ENCODE measurements at places on chromosomes 1 and 21. TPM values are rescaled to one million over a fixed set of nuclear protein-coding genes. Genes with fewer than 3 reads are reported as not detected.

DNA sequence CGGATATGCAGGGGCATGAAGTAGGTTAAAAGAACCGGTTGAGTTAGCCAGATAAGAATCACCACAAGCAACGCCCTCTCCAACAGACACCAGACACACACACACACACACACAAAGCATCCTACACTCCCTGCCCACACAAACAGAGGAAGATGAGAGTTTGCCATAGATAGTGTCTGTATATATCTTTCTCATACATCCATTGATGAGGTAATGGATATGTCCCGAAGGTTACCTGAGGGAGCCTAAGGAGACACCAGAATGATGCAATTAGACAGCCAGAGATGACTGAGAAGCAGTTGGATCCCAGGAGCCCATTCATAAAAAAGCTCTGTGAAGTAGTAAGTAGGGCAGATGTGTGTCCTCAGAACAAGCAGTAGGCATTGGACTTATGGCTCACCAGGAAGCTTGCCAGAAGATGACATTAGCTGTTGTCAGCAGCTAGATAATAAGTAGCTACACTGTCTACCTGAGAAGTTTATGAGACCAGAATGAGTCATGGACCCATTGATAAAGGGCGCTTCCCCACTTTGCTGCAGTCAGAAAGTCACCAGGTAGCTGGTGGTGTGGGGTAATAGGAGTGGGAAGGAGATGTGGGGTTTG lies 247.0 kb downstream of the KCNT2 start:
- no peak overlapping the region for H3K27ac ChIP-seq
- H3K27me3 ChIP-seq: no peaks in the 10 kb centered on the region
- no peak for DNase-seq
- H3K4me3 ChIP-seq: no peak overlapping the region
- no peaks in the 10 kb centered on the region for H3K4me1 ChIP-seq

- DNase-seq: no peak
- no peaks in the 10 kb centered on the region for H3K36me3 ChIP-seq
- H3K27me3 ChIP-seq: peaks cover 5% of the 10 kb centered on the region
- no peak overlapping the region for H3K27ac ChIP-seq
These were observed 77.3 kb upstream of the KCNJ15 start for GRCh38 chr21:38179511-38179910.

- no peaks in the 10 kb centered on the region for H3K4me1 ChIP-seq
- peaks cover 9% of the 10 kb centered on the region for H3K36me3 ChIP-seq
- DNase-seq: no peak
- no peak overlapping the region for H3K27ac ChIP-seq
- H3K4me3 ChIP-seq: no peak overlapping the region
These were observed 15.7 kb upstream of the ATP13A2 start for GRCh38 chr1:17027403-17027802.

- no peaks in the 10 kb centered on the region for H3K36me3 ChIP-seq
- no peaks in the 10 kb centered on the region for H3K4me1 ChIP-seq
These were observed 232.6 kb downstream of the PCP4 start for GRCh38 chr21:40099809-40100208.

- no peak for DNase-seq
- H3K27me3 ChIP-seq: no peaks in the 10 kb centered on the region
- H3K36me3 ChIP-seq: peaks cover 6% of the 10 kb centered on the region
- peaks cover 4% of the 10 kb centered on the region for H3K4me1 ChIP-seq
- no peak overlapping the region for H3K27ac ChIP-seq
These were observed 61.6 kb downstream of the EDEM3 start for GRCh38 chr1:184693011-184693410.

- no peak overlapping the region for H3K4me3 ChIP-seq
- DNase-seq: no peak
- peaks cover 15% of the 10 kb centered on the region for H3K27me3 ChIP-seq
- no peak overlapping the region for H3K27ac ChIP-seq
- peaks cover 16% of the 10 kb centered on the region for H3K4me1 ChIP-seq
These were observed 2.4 kb upstream of the COL6A1 start for GRCh38 chr21:45979141-45979631.

DNA sequence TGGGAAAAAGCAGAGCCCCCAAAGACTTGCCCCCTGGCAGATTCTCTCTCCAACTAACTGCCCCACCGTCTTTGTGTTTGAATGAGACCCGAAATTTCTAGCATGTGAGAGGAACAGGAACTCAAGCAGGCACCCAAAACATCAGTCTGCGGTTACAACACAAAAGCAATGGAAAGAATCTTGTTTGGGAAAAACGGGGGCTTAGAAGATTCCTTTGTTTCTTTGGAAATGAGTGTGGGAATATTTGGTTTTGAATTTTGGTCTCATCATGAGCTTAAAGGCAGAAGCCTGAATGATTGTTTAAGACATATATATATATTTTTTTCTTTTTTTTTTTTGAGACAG lies 188.9 kb upstream of the TMEM51 start:
- H3K36me3 ChIP-seq: no peaks in the 10 kb centered on the region
- H3K4me3 ChIP-seq: no peak overlapping the region
- H3K4me1 ChIP-seq: peaks cover 9% of the 10 kb centered on the region
- no peak overlapping the region for H3K27ac ChIP-seq
- H3K27me3 ChIP-seq: no peaks in the 10 kb centered on the region
- DNase-seq: no peak

DNA sequence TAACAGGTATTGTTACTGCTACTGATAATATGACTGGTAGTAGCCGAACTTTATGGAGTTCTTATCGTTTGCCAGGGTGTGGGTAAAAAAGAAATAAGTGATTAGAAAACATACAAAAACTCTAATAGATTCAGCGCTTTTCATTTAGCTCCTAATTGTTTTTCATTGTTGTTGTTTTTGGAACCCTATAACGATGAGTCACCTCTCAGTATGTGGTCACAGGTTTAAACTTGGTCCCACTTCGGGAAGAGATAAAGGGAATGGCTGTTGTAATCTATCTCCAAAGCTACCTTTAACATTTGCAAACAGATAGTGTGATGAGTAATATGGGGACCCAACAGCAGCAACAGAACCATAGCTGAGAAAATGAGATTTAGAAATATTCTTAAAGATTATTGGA lies 62.7 kb upstream of the BCL10 start:
- no peak overlapping the region for H3K27ac ChIP-seq
- no peak for DNase-seq
- no peaks in the 10 kb centered on the region for H3K27me3 ChIP-seq
- peaks cover 7% of the 10 kb centered on the region for H3K4me1 ChIP-seq
- no peak overlapping the region for H3K4me3 ChIP-seq
- H3K36me3 ChIP-seq: peaks cover 1% of the 10 kb centered on the region

- peaks cover 5% of the 10 kb centered on the region for H3K4me1 ChIP-seq
- DNase-seq: no peak
- H3K36me3 ChIP-seq: peaks cover 17% of the 10 kb centered on the region
- H3K27ac ChIP-seq: peak overlapping the region; percentile 24
These were observed 17.4 kb downstream of the NDUFS5 start for GRCh38 chr1:39043513-39043912.

- H3K27me3 ChIP-seq: no peaks in the 10 kb centered on the region
- peaks cover 80% of the 10 kb centered on the region for H3K36me3 ChIP-seq
- DNase-seq: no peak
These were observed 9.6 kb downstream of the SMAP2 start for GRCh38 chr1:40383095-40383487.

GRCh38 chr1:8238141-8239038 lies 79.5 kb upstream of the SLC45A1 start:
- H3K4me3 ChIP-seq: no peak overlapping the region
- DNase-seq: no peak
- peaks cover 4% of the 10 kb centered on the region for H3K27me3 ChIP-seq
- H3K4me1 ChIP-seq: no peaks in the 10 kb centered on the region
- H3K36me3 ChIP-seq: no peaks in the 10 kb centered on the region

GRCh38 chr1:167227934-167228378 lies 7.3 kb downstream of the POU2F1 start:
- H3K27me3 ChIP-seq: no peaks in the 10 kb centered on the region
- no peak overlapping the region for H3K4me3 ChIP-seq
- peaks cover 49% of the 10 kb centered on the region for H3K4me1 ChIP-seq
- no peak for DNase-seq
- no peaks in the 10 kb centered on the region for H3K36me3 ChIP-seq

- H3K27me3 ChIP-seq: peaks cover 40% of the 10 kb centered on the region
- H3K27ac ChIP-seq: no peak within 1 kb of the TSS
- H3K36me3 ChIP-seq: no peaks in the 10 kb centered on the region
- no peak for DNase-seq
- no peak within 1 kb of the TSS for H3K4me3 ChIP-seq
These were observed at the start of gene BSND for GRCh38 chr1:54998677-54999076. Gene BSND (plus strand): TSS chr1:54998933. CDS start chr1:54999187, 254 bp downstream.

- no peaks in the 10 kb centered on the region for H3K4me1 ChIP-seq
- peaks cover 16% of the 10 kb centered on the region for H3K27me3 ChIP-seq
- H3K27ac ChIP-seq: no peak overlapping the region
- H3K36me3 ChIP-seq: no peaks in the 10 kb centered on the region
These were observed 5.8 kb downstream of the KIAA1614 start for GRCh38 chr1:180918519-180918918.

DNA sequence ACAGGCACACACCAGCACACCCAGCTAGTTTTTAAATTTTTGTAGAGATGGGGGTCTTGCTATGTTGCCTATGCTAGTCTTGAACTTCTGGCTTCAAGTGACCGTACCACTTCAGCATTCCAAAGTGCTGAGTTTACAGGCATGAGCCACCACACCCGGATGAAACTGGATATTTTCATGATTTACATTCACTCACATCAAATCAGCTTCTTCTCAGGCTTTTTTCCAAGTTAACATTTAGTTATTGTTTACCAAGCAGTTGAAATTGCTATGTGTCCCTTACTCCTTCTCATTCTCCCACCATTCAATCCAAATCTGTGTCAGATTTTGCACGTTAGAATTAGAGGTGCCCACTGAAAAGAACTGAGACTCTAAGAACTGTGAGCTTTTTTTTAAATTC lies 18.4 kb downstream of the RIT1 start:
- peaks cover 9% of the 10 kb centered on the region for H3K36me3 ChIP-seq
- no peak for DNase-seq
- no peaks in the 10 kb centered on the region for H3K27me3 ChIP-seq
- H3K27ac ChIP-seq: peak overlapping the region; percentile 71
- H3K4me1 ChIP-seq: peaks cover 15% of the 10 kb centered on the region

DNA sequence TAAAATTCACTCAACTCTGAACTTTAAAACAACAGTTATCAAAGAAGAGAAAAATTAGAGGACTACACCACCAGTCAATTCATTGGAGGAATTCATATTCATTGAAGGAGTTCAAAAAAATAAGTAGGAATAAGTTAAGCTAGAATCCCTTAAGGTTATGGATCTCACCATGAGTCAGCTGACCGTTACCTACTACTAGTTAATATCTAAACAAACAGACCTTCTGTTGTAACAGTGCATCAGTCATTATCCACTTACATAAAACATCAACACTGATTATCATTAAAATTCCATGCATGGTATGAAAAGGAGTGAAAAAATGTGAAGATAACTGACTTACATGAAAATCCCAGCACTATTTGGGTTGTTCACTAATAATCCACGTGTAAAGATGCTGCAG lies 44.9 kb downstream of the FOXJ3 start:
- H3K27me3 ChIP-seq: no peaks in the 10 kb centered on the region
- peaks cover 15% of the 10 kb centered on the region for H3K36me3 ChIP-seq
- no peak overlapping the region for H3K27ac ChIP-seq
- H3K4me1 ChIP-seq: peaks cover 15% of the 10 kb centered on the region
- no peak for DNase-seq

- no peak for DNase-seq
- H3K27me3 ChIP-seq: no peaks in the 10 kb centered on the region
- no peak overlapping the region for H3K4me3 ChIP-seq
- no peaks in the 10 kb centered on the region for H3K36me3 ChIP-seq
- no peaks in the 10 kb centered on the region for H3K4me1 ChIP-seq
These were observed 479.0 kb downstream of the PTBP2 start for GRCh38 chr1:97200595-97200994.

DNA sequence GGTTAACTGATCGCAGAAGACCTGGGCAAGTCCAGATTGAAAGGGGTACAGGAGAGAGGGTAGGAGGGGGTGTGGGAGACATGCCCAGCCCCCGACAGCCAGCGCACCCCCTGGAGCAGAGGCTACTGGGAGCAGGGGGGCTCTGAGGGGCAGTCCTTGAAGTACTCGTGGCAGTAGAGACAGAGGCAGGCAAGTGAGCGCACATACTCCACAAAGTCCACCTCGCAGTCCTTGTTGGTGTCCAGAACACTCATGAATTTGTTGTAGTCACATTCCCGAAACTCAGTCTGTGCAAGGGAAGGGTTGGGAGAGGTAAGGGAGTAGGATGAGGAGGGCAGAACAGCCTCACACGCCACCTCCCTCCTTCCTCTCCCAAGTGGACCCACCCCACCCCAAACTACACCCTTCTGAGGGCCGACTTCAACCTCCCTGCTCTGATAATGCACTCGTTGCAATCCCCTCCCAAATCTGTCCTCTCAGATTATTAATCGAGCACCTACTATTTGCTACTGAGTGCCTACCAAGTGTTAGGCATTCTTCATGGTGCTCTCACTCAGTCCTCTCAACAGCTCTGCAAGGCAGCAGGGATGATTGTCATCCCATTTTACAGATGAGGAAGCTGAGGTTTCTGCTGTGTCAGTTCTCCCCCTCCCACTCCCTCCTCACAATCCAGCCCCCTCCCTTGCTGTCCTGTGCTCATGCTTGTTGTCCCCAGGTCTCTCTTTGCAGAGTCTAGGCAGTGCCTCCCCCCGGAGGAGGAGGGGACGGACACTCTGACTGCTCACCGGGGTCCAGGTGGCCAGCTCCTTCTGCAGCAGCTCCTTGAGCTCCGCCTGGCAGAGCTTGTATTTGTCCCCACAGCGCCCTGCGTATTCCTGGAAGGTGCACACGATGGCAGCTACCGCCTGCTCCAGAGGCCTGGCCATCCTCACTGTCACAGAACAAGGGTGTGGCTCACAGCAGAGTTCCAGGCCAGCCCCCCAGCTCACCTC lies 1.2 kb downstream of the S100A3 start:
- no peaks in the 10 kb centered on the region for H3K27me3 ChIP-seq
- H3K36me3 ChIP-seq: no peaks in the 10 kb centered on the region
- no peak for DNase-seq
- peaks cover 49% of the 10 kb centered on the region for H3K4me1 ChIP-seq

DNA sequence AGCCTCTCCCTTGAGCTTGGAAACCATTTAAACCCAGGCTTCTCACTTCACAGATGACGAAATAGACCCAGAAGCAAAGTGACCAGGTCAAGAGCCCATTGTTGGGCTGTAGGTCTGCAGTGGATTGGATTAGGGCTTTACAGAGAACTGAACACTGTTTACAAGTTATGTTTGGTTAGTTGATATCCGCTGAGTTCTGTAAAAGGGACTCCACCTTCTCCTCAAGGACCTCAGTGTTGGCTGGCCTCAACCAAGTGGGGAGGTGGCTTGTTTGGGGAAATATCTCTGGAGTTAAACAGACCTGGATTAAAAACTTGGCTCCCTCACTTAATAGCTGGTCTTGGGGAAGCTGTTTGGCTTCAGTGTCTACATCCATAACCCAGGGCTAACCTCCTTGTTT lies 88.1 kb downstream of the UCK2 start:
- no peaks in the 10 kb centered on the region for H3K4me1 ChIP-seq
- no peaks in the 10 kb centered on the region for H3K27me3 ChIP-seq
- no peak overlapping the region for H3K27ac ChIP-seq
- no peak for DNase-seq

The KRTAP19-1 gene
- not detected for total RNA-seq

The FALEC gene
- not detected for total RNA-seq

The PGLYRP4 gene
- not detected for total RNA-seq

The CLCA1 gene
- total RNA-seq: not detected

The VWA5B1 gene
- not detected for total RNA-seq

The GNG4 gene
- not detected for total RNA-seq

The OR14K1 gene
- not detected for total RNA-seq

The CA6 gene
- 0.22 TPM for total RNA-seq

The LMX1A gene
- total RNA-seq: not detected
